Stimulated activated CD4-positive, alpha-beta T cell treated with anti-CD3 and anti-CD28 coated beads, Interleukin-2, amount 100 ng/mL, for 24 hours (primary cell): ENCODE measurements at places on chromosomes 13 and 19.

DNA sequence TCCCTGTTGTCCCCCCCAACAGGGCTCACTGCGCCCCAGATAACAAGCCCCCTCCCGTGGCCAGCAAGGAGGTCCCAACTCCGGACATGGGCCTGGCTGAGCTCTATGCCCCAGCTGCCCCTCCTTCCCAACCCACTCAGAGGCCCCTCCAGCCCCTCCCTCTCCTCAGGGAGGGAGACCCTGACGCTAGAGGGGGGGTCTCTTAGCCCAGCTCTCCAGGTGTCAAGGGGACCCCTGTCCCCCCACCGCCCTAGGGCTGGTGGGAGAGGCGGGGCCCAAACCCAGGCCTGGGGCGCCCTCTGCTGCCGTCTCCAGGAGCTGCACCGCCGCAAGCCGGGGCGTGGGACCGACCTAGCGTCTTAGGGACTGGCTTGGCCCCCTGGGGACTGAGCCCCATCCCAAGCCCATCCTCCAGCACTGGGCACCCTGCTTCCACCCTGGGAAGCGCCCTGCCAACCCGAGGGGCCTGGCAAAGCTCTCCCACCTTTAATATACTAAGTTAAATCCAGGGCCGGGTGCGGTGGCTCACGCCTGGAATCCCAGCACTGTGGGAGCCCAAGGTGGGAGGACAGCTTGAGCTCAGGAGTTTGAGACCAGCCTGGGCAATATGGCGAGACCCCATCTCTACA, 1.4 kb downstream of the GRIN3B start:
- peak; percentile 81 for DNase-seq

DNA sequence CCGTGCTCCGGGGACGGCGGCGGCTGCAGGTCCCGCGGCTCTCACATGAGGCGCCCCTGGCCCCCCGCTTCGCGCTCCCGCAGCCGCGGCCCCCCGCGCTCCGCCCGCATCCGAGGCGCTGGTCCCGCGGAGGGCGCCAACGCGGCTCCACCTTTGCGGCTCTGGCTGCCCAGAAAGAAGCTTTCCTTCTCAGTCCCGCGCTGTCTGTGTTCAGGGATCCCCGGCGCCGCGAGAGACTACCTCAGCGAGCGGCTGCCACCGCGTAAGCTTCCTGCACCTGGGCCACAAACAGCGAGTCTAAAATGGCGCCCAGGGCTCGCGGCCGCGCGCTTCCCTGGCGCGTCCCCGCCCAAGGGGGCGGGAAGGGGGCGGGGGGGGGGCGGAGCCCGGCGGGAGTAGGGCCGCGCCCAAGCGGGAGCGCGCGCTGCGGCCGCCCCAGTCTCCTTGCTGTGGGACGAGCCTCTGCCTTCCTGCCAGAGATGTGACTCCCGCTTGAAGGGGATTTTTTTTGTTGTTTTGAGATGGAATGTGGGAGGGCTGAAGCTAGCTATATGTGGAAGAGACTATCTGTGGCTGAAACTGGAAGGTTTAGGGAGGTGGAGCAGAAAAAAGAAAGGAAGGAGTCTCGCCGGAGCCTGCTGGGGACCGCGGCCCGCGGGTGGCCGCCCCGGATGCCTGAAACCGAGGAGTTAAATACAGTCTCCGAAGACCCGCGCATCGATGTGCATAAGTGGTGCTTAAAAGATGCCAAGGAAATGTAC, at the start of gene FBXL3:
Gene FBXL3 (minus strand): TSS at position 299 of the 761 bp plus-strand sequence. CDS start 5,299 bp downstream, outside the sequence.
- peak; percentile 79 for DNase-seq

DNA sequence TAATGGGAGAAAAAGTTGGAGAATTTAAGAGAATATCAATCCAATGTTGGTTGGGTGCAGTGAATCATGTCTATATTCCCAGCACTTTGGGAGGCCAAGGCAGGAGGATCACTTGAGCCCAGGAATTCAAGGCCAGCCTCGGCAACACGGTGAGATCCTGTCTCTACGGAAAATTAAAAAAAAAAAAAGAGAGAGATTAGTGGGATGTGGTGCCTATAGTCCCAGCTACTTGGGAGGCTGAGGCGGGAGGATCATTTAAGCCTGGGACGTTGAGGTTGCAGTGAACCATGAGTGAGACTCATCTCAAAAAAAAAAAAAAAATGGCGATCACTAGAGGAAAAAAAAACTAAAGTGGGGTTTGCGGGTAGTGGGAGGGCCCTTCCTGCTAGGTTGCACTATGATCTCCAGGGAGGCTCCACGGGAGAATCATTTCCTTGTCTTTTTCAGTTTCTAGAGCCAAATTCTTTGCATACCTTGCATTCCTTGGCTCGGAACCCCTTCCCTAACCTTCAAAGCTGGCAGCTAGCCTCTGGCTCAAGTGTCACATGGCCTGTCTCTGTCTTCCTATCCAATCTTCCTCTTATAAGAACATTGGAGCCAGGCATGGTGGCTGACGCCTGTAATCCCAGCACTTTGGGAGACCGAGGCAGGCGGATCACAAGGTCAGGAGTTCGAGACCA, 5.8 kb upstream of the ERCC2 start:
- no peak for DNase-seq

- no peak for DNase-seq
Observed at GRCh38 chr13:99294958-99295357, 12.2 kb downstream of the GPR183 start.

DNA sequence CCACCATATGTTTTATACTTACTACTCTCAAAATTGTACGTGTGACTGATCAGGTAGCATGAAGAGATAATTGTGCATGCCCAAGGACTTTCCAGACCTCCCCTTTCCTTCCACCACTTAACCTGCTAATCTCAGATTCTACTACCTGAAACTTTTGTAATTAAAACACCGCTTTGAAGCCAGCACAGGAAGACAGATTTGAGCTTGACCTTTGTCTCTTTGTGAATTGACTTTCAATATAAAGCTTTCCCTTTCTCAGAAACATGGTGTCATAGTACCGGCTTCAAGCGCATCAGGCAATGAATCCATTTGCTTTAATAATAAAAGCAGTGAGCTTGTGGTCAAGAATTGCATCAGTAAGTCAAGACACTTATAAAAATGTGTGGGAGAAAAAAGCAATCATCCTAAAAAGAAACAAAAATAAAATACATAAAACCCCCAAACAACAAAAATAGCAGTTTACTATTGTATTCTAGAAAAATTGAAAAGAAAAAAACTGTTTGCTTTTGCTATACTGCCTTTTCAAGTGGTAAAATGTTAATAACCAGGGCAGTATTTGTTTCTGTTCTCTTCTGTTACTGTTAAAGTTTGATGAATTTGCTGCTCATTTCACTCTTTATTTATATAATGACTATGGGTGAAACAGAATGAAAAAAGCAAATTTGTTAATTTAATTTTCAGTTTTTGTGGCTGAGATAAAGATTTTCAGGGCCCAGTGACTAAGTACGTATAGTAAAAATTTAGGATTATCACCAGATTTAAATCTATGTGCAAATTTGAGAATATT, 2075.3 kb downstream of the PCDH9 start:
- no peak for DNase-seq

- DNase-seq, result peak; percentile 99
Observed at GRCh38 chr19:5903624-5904351, at the start of gene NDUFA11. NDUFA11 (minus strand) TSS chr19:5903790; CDS start chr19:5903708, 82 bp downstream.

DNA sequence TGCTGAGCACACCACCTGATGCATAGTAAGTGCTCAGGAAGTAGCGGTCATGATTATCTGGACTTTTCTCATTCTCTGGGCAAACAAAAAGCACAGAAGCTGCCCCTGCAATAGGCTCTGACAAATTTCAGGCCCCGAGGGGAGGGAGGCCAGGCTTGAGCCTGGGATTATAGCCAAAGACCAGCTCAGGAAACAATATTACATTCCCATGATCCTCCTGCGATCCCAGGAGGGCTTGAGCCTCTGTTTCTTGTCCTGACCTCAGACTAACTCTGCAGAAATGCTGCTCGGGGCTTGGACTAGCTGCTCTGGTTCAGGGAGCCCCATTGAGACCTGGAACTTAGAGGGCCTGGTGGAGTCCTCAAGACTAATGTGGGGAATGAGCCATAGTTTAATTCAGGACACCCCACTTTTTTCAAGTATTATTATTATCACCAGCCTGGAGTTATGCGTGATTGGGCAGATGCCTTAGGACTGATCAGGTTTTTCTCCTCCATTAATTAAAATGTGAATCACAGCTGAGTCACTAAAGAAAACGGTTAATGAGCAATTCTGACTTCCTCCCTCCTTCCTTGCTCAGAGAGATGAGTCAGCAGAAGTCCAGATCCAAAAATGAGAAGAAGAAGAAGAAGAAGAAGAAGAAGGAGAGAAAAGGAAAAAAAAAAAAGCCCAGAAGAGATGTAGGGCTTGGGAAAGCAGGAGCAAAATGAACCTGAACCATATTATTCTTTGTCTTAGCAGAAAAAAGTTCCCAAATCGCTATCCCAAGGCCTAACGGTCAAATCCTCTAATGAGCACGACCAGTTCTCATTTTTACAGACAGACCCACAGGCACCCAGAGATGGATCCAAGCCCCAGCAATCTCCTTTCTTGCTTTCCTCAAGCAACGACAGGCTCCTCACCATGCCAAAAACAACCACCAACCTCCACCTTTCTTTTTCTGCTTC, 107.2 kb downstream of the CACNA1A start:
- no peak for DNase-seq

DNA sequence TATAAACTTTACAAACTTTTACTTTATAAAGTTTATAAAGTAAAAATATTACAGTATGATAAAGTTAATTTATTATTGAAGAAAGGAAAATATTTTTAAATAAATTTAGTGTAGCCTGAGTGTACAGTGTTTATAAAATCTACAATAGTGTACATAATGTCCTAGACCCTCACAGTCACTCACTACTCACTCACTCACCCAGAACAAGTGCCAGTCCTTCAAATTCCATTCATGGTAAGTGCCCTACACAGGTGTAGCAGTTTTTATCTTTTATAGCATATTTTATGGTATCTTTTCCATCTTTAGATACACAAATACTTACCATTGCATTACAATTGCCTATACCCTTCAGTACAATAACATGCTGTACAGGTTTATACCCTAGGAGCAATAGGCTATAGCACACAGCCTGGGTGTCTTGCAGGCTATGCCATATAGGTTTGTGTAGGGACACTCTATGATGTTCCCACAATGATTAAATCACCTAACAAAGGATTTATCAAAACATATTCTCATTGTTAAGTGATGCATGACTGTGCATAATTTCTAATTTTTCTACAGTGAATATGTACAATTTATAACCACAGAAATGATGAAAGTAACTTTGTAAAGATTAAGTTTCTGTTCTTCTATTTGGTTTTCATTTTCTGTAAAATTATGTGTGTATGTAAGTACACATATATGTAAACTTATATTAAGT, 98.0 kb downstream of the SPRY2 start:
- no peak for DNase-seq

- no peak for DNase-seq
Observed at GRCh38 chr19:50549927-50550593, 18.2 kb downstream of the LRRC4B start.

- no peak for DNase-seq
Observed at GRCh38 chr19:30391554-30392551, 19.7 kb downstream of the ZNF536 start.

- no peak for DNase-seq
Observed at GRCh38 chr19:16164222-16164890, 9.0 kb downstream of the CIB3 start.

GRCh38 chr13:97028441-97029299, 34.4 kb upstream of the OXGR1 start:
- peak; percentile 62 for DNase-seq

DNA sequence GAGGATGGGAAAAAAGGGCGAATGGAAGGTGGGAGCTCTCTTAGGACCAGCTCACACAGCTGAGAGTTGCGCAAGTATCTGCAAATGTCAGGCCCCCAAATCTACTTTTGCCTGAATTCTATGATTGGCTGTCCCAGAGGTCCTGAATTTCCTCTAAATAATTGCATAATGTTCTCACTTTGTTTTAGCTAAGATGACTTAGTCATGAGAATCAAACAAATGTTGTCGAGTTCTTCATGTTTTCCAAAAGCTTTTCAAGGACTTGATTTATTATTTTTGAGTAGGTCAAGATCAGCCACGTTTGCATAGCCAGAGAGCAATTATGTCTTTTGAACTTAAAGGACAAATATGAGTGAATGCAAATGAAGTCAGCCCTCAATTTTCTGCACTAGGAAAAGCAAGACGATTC, 246.6 kb upstream of the MAB21L1 start:
- no peak for DNase-seq

GRCh38 chr19:3725640-3726310, 17.6 kb downstream of the TJP3 start:
- DNase-seq, result no peak
